ENCODE measurements at places on chromosomes 6 and 20.
A peak's percentile ranks its signal among the peaks of the same experiment; 100 is the strongest.

GRCh38 chr6:162873537-162873936 lies 145.8 kb downstream of the PACRG start:
- DNase-seq = no peak

GRCh38 chr20:62508641-62509051 lies 32.9 kb upstream of the GATA5 start:
- DNase-seq = no peak

GRCh38 chr6:40323881-40324634 lies 263.1 kb downstream of the LRFN2 start:
- DNase-seq = no peak

DNA sequence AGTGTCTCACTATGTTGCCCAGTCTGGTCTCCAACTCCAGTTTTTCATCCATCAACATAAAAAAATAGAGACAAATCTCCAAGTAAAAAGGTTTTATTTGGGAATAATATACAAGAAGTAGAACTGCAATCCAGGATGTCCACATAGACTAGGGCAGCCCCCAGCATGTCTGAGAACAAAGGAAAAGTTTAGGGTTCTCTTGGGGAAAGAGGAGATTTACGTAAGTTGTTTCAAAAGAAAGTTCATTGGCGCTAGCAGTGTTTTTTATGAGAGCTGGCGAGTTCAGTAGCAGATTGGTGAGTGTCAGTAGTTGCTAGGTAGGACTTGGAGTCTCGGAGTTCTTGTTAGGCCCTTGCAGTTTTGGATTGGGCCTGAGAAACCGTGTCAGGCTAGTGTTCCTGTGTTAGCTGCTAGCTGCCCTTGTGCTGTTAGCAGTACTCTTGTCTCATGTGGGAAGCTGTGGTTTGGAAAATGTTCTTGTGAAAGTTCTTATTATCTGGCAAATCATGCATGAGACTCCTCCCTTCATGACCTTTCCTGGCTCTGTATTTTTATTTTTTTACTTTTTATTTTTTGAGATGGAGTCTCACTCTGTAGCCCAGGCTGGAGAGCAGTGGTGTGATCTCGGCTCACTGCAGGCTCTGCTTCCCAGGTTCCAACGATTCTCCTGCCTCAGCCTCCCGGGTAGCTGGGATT lies 24.7 kb downstream of the TTLL9 start:
- peak; percentile 78 for DNase-seq

GRCh38 chr20:42027746-42028268 lies 409.6 kb upstream of the CHD6 start:
- no peak for DNase-seq

- no peak for DNase-seq
Measured at GRCh38 chr20:51756653-51757052, 11.5 kb downstream of the ATP9A start.

GRCh38 chr6:24897186-24897585 lies 38.6 kb downstream of the RIPOR2 start:
- no peak for DNase-seq

GRCh38 chr6:146950351-146950835 lies 253.8 kb upstream of the STXBP5 start:
- DNase-seq = no peak

DNA sequence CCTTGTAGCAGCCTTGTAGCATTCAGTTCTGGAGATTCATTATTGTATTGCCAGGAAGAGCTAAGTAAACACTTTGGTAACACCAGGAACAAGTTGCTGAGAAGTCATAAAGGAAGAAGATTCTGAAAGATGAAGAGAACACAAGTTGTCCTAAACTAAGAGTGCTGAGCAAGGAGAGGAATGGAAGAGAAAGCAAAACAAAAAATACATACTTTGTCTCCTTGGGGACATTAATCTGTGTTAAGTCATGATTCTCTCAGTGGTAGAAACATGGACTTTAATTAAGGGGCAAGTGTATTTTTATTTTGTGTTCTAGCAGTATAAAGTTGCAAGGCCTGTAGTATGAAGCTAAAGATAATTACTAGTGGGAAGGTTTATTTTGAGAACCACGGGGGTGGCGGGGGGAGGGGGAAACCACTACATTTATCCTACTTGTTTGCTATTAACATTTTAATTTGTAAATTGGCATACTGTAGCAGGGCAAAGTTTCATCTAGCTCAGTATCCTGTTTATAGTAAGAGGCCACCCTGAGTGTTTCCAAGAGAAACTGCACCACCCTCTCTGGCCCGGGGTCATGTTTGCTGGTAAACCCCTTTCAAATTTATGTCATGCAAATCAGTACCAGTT lies 463.0 kb downstream of the CDKAL1 start:
- DNase-seq = no peak

- no peak for DNase-seq
Measured at GRCh38 chr20:10398834-10399369, 35.1 kb downstream of the MKKS start.

DNA sequence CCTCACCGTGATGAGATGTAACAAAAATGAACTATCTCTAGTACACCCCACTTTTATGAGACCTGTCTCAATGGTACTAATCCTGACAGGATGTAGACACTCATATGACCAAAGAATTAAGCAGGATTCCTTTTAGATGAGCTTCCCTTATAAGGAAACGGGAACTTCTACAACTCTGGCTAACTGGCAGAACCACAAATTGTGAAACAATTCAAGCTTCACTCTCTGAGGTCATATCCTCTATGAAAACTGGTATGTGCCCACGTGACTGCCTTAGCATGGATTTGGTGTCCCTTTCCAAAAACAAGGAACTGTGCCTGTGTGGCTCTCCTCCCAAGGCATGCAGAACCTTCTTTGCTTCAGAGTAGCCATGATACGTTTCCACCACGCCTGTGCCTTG lies 14.1 kb upstream of the CPNE5 start:
- DNase-seq = peak; percentile 87

GRCh38 chr6:147058786-147059385 lies 145.3 kb upstream of the STXBP5 start:
- no peak for DNase-seq

- DNase-seq = no peak
Measured at GRCh38 chr20:62122654-62123449, 577 bp downstream of the LSM14B start.

GRCh38 chr6:139742671-139743070 lies 368.2 kb upstream of the CITED2 start:
- DNase-seq = no peak

DNA sequence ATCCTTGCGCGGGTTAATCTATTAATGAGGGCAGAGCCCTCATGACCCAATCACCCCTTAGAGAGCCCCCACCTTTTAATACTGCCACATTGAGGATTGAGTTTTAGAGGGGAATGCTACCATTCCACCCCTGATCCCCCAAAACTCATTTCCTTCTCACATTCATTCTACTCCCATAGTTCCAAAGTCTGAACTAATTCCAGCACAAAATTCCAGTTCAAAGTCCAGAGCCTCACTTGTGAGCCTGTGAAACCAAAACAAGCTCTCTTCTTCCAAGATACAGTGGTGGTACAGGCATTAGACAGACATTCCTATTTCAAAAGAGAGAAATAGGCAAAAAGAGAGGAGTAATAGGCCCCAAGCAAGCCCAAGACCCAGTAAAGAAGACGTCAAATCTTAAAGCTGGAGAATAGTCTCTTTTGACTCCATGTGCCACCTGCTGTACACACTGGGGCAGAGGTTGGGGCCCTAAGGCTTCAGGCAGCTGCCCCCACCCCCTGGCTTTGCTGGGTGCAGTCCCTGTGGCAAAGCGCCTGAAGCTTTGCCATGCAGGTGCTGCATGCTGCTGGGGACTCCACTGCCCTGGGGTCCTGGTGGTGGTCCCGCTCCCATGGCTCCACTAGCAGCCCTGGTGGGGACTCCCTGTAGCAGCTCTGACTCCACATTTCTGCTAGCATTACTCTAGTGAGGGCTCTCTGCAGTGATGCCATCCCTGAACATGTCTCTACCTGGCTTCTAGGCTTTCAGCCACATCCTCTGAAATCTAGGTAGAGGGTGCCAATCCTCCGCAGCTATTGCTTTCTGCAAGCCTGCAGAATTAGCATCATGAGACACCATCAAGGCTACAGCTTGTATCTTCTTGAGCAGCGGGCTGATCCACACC lies 41.3 kb downstream of the RSPH3 start:
- no peak for DNase-seq

- no peak for DNase-seq
Measured at GRCh38 chr6:15386756-15387112, 140.9 kb downstream of the JARID2 start.

DNA sequence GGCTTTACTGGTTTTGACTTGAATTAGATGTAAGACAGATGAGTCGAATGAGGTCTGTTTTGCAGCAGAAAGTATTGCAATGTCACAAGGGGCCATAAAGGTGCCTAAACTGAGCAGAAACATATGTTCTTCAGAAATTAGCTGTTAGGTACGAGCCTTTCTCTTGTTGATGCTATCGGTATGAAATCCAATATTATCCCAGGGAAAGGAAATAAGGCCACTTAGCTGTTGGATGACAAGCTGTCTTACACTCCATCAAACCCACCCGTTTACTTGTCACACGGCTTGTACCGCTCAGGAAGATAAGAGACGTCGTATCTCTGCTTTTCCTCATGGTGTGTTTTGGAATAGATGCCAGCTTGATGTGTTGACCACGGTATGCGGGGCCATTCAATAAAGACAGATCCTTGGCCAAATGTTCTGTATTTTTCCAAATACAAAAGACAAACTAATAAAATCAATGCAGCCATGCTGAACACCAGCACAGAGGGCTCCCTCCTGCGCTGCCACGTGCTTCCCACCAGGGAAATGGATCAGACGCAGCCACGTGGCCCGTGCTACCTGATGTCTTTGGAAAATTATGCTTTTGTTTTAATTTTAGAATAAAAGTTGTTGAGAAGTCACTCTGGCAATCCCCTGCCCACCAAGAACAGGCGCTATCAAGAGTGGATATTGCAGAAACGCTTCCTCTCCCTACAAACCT lies 255.9 kb upstream of the SULF2 start:
- DNase-seq = no peak

DNA sequence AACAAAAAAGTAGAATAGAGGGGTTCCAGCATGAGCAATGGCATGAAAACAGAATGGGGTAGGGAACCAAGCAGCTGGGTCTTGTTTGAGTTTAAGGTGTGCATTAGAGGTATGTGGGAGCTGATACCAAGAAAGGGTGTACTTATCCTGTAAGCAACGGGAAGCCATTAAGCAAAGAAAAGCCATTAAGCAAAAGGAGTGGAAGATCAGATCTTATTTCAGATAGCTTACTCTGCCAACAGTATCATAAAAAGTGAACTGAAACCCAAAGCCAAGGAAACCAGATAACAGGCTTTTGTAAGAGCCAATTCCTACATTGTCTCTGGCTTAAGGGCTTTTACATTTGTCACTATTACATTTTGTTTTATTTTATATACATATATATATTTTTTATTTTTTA lies 21.3 kb upstream of the BEND6 start:
- DNase-seq = no peak

DNA sequence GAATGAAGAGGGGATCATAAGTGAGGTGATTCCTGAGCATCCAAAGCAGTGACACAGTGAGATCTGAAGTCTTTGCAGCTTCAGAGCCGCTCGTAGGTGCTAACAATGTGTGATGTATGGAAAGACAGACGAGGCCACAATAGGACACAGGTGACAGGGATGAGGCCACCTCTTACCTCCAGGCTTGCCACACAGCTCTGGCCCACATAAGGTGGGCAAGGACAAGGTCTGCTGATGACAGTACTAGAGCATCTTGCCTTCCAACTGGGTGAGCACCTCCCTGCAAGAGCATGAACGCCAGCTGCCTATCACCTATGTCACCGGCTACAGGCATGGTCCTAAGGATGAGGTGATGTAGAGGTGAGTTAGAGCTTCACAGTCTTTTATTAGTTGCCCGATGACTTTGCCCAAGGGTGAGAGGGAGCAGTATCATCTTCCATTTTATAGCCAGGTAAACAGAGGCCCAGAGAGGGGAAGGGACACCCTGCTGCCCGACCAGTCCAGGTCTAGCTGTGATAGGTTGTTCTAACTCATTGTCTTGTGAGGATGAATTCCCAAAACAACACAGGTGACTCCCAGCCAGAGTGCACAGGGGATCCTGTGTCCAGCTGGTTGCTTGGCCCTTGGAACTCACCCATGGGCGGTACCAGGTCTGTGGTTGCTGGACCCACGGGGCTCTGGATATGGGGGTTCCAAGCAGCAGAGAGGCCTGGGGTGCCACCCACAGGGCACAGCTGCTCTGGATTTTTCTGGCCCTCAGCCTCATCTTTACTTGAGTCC lies 6.2 kb upstream of the TGM6 start:
- DNase-seq = peak; percentile 52

- DNase-seq = no peak
Measured at GRCh38 chr20:63329331-63330083, 31.6 kb downstream of the CHRNA4 start.

DNA sequence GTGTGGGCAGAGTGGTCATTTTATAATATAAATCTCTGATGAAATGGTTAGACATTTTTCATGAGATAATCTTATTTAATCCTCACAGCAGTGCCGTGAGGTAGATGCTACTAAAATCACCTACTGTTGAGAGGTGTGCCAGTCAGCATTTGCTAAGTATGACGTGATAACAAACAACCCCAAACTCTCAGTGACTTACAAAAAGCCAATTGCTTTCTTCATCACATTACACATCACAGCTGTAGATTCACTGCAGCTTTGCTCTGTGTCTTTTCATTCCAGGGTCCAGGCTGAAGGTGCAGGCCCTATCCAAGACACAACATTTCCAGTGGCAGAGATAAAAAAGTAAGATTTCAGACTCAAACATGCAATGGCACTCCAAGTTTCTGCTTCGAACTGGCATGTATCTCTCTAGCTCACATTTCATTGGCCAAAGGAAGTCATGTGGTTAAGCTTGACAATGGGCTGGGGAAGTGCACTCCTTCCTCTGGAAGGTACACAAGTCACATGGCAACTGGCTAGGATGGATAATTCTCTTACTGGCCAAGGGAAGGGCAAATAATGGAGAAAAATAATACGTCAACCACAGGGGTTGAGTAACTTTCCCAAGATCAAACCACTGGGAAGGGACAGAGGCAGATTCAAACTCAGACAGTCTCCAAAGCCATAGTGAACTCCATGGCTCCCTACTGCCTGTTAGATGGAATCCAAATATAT lies 69.5 kb upstream of the EPB41L1 start:
- no peak for DNase-seq

- DNase-seq = peak; percentile 95
Measured at GRCh38 chr20:17568972-17569521, 828 bp upstream of the DSTN start.

GRCh38 chr6:113011389-113011788 lies 664.3 kb downstream of the RFPL4B start:
- DNase-seq = no peak

Data from right atrium auricular region (tissue), 2 donors.